ENCODE measurements at places on chromosomes 4 and X. TPM values are rescaled to one million over a fixed set of nuclear protein-coding genes. Genes with fewer than 3 reads are reported as not detected.
A peak's percentile ranks its signal among the peaks of the same experiment; 100 is the strongest.

Gene ARHGEF38
- 0.23 TPM for total RNA-seq

Gene G3BP2
- 81.6 TPM for total RNA-seq

DNA sequence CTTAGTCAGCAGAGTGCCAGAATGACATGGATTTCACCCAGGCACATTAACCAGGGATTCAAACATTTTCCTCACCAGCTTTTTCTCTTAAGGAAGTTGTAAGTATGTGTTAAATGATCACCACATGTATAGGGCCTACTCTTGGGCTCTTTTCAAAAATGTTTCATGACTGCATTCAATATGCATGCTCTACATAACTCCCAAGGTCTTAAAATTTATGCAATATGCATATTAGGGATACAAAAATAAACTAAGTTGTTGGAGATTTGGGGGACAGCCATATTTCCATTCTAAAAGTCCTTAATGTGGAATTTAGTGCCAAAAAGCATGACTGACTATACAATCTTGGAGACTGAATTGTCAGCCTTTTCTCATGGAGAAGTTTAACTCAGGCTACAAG is 25.0 kb upstream of the TRPC5OS start:
- no peak for DNase-seq

Gene FLNA
- 152 TPM for total RNA-seq

- DNase-seq = no peak
Measured at GRCh38 chr4:106287353-106287969, 28.5 kb downstream of the TBCK start.

DNA sequence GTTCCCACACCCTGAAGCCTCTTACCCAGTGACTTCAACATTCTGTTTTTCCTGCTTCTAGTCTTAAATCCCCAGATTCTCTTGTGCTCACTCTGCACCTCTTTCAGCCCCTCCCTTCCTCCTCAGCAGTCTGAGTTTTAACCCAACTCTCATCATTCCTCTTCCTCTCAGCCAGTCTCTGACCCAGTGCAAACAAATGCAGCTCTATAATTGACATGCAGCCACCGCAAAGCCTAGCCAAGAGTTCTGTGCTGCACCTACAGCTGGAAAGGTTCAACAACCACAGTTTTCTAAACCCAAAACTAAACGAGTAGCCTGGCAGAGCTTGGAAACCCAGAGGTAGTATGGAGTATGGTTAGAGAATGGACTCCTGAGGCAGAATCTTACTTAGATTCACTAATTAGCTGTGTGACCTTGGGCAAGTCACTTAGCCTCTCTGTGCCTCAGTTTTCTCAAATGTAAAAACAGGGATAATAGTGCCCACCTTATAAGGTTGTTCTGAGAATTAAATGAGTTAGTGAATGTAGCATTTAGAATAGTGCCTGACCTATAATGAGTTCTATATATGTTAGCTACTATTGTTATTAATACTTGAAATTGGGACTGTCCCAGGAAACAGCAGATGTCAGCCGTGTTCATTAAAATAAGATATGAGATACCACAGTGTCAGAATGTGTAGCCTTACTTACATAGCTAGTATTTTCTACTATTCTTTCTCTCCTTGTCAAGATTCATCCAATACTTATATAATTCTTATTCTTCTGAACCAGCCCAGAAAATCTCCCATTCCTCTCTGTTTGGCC is 3.5 kb downstream of the TMEM154 start:
- DNase-seq = no peak

DNA sequence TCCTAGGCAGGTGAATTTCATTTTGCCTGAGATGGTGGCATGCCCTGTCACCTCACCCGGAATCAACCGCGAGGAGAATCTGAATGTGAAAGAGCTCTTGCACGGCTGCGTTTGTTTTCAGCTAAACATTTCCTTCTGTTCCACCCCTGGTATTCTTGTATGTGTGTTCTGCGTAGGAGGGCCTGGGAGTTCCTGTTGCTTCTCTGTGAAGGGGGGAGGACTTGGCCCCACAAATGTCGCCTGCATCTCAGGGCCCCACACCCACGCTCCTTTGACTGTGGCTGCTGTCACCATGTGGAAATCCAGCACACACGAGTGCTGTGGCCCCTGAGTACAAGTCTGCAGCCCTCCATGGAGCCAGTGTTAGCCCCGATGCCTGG is 45.8 kb upstream of the CLCN4 start:
- no peak for DNase-seq

DNA sequence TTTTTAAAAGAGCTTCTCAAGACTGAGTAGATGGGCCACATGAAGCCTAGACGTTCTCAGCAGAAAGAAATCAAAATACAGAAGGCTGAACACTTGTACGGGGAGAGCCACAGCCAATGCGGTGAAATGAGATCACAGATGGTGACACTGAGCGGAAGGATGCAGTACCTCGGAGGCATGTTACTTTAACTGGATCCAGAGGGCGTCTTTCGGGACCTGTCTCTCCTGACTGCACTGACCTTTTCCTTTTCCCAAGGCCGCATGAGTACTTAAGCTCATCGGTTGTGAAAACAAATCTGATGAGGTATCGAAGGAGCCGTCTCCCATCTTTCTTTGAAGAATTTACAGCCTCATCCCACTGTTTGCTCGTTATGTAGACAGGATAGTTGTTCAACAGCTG is 32.6 kb downstream of the BEND4 start:
- no peak for DNase-seq

DNA sequence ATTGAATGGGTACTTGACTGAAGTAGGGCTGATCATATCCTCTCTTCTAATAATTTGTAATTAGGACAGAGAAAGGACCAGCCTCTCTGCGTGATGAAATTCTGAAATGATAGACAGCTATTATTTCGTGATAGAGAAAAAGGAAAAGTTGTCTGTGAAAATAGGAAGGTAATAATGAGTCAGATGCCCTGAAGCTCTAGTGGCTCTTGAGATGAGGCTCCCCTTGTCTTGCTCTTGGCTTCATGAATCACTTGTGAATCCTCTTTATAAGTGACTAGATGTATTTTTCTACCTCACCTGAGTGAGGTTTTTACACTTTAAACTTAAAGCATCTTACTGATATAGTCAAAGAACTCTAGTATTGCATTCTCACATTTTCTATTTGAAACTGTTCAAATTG is 888.9 kb downstream of the PCDH18 start:
- DNase-seq = no peak

Gene IQCM
- 0.08 TPM for total RNA-seq

DNA sequence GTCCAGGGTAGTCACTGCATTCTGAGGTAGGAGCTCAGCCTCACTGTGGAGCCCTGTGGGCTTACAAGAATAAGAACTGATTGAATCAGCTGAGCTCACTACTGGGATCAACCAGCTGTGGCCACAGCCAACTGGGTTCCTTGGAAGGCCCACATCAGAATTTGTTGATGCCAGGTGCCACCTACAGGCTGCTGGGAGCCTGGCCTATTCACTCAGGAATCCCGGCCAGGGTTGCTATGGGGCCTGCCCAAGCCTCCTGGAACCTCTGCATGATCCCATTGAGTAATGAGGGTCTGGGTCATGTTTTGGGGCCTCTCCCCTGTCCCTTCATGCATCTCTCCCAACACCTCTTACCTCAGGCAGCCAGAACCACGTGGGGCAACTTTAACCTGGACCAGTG is 53.9 kb upstream of the KIAA1210 start:
- no peak for DNase-seq

GRCh38 chr4:78033861-78034260 is 23.3 kb upstream of the FRAS1 start:
- DNase-seq = no peak

DNA sequence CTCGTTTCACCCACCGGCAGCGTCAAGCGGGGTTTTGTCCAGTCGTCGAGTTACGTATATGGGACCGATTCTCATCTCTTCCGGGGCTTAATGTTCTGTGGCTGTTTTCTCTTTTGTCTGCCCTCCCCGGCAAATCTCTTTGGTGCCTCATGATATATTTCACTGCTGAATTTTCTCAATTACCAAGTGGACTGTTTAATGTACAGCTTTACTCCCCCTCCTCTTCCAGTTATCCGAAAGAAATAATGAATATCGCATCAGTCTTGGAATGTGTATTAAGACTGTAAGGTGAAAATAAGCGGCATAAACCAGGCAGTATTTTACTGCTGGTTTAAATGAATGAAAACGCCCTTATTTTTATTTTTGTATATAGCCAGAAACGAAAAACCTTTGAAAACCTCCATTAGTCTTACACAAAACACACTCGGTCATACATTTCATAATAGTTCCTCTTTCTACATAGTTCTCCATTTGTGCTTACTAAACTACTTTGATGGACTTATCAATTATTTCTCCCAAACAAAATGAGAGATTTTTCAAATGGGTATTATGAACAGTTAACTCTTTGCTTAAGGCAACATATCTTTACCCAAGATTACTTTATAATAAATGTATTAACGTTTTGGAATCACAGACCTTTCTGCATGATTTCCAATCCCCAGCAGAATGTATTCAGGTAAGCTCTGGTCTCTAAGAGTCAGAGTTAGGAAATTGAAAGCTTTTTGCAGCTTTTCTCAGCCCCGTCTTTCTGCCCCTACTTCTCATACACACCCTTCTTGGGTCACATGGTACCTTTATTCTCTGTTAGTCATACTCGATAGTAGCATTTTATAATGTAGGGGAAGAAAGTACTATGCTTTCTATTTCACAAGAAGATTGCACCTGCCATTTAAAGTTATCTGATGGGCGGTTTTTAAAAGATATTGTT is 979 bp downstream of the RP2 start:
- no peak for DNase-seq

Gene CENPVL2
- not detected for total RNA-seq

Gene HAUS3
- total RNA-seq = 7.1 TPM

DNA sequence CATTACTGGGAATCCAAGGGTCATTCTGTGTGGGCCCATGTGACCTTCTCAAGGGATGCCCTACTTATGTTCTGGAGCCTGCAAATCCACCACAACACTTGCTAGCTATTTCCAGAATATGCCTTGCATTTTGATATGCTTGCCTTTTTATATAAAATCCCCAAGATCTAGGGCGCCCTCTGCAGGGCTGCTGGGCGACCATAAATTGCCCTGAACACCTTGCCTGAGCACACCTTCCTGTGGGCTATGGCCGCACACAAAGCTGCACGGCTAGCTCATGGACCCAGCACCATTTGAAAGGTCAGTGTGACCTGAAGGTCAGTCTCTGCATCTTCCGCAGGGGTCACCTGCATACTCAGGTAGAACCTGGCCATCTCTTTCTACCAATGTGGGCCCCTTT is 311.7 kb downstream of the NLGN4X start:
- no peak for DNase-seq

Gene TMEM33
- 28.8 TPM for total RNA-seq

- no peak for DNase-seq
Measured at GRCh38 chr4:183888564-183888963, 16.5 kb upstream of the STOX2 start.

GRCh38 chrX:68995386-68995779 is 166.6 kb downstream of the EFNB1 start:
- DNase-seq = no peak

Gene TMEM271
- not detected for total RNA-seq

DNA sequence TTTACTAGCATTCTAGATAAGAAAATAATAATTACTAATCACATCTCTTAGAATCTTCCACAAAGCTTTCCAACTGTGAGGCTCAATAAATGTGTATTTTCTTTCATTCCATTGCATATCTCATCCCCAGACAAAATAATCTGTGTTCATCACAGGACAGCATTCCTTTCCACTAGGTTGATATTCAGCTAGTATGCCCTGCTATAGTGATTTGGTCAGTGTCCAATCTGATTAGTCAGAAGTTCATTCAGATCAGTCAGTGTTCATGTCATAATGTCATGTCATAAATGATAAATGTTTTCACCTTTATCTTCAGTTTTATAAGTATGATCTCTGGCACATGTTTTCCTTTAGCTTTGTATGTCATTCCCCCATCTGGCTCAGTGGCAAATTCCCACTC is 611.4 kb downstream of the KCTD8 start:
- DNase-seq = no peak

- DNase-seq = peak; percentile 4
Measured at GRCh38 chr4:8920289-8920965, 48.8 kb upstream of the HMX1 start.

DNA sequence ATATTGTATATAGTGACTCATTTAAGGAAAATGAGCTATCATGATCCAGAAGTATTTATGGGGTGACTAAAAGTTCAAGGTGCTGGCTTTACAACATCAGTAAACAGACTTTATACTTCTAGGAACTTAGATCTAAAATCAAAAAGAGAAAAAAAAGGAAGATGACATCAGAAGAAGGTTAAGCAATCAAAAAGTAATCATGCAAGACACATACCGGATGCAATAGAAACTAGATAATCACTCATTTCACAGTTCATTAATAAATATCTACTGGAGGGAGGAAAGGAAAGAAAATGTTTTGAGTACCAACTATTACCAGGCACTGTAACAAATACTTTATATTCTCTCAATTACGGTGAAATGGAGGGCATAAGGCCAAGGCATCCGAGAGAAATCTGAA is 276.4 kb downstream of the SPRY1 start:
- no peak for DNase-seq

Gene TMEM31
- not detected for total RNA-seq

DNA sequence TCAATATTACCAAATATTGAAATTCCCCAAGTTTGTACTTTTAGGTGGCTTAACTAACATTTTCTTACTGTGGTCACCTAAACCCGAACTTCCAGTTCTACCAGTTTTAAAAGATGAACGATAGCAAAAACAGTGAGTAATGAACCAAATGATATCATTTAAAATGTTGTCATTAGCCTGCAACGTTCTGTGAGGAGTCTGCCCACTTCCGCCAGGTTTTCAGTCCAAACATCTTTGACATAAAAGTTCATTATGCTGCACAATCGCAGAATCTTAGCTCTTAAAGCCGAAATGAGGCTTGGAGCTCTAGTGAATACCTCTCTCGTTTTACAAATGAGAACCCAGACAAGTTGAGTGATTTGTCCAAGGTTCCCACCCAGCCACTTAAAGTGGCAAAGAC is 762 bp downstream of the PIGA start:
- no peak for DNase-seq

DNA sequence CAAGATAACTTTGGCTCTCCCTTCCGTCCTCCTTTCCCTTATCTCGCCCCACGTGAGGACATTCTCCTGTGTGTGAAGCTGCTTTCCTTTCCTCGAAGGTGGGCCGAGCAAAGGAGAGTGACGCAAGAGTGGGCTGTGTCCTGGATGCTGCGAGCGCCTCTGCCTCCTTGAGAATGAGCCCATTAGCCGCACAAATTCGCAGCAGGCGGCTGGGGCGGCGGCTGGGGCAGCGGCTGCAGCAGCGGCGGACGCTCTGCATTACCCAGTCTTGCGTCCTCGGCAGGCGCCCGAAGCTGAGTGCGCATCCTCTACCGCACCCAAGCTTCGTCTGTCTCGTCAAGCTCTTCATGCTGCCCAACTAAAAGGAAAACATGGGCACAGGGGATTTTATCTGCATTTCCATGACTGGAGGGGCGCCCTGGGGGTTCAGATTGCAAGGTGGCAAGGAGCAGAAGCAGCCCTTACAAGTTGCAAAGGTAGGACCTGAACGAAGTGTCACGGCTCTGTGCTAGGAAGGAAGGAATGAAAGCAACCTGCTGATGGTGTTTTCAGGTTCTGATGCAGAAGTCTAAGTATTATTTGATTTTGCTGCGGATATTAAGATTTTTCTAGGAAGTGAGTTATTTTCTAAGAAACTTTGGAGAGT is at the start of gene SYNPO2:
Gene SYNPO2 (plus strand): TSS at position 189 of the 646 bp plus-strand sequence. CDS start 183 bp downstream, at position 372.
- no peak for DNase-seq

Gene FDCSP
- total RNA-seq = not detected
